Renal cortex interstitium (tissue), 15 donors: ENCODE measurements at places on chromosomes 5 and 9.

GRCh38 chr5:36721664-36722235, 115.3 kb downstream of the SLC1A3 start:
- no peak for DNase-seq

DNA sequence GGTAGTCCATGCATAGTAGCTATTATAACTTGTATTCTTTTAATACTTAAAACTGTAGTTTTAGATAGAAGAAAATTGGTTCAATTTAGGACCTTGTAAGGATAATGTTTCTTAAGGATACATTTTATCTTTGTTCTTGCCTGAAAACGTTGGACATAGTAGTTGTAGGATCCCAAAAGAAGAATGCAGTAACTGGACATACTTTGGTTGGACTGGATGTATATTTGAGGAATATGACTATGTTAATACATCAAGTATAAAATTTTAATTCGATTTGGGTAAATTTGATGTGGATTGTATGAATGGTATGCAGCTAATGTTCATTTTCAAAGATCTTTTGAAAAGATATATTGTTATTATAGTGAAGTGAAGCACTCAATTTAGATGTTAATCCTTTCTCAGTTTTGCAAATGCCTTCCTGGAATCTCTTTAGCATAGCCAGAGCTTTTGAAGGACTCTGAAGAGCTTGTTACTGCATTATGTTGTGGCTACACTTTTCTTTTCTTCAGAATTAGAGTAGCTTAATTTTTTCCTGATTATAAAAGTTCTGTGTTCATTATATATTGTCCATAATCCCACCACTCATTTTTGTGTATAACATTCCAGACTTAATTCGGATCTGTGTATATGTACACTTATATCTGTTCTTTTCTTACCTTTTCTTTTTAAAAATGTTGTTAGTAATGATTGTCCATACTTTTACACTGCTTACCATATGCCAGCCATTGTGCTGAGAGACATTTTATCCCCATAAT, 41.2 kb downstream of the LRRTM2 start:
- DNase-seq, result no peak

DNA sequence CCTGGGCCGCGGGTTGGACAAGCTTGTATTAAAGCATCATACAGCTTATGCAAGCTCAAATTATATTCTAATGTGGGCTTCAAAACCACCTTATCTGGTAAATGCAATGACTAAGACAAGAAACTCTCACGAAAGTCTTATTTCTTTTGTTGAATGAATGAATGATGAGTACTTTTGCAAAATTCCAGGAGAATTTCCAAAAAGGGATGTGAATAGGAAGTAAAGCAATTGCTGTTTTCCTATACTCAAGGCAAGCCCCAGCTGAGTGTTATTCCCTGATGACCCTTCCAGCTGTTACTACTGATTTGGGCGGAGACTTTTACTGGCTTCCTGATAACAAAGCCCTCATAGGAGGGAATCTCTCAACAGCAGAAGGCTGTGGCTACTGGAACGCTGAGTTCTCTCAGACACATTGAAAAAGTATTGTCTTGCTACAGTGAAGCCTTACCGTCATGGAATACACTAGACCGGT, 162.8 kb downstream of the SREK1 start:
- no peak for DNase-seq

DNA sequence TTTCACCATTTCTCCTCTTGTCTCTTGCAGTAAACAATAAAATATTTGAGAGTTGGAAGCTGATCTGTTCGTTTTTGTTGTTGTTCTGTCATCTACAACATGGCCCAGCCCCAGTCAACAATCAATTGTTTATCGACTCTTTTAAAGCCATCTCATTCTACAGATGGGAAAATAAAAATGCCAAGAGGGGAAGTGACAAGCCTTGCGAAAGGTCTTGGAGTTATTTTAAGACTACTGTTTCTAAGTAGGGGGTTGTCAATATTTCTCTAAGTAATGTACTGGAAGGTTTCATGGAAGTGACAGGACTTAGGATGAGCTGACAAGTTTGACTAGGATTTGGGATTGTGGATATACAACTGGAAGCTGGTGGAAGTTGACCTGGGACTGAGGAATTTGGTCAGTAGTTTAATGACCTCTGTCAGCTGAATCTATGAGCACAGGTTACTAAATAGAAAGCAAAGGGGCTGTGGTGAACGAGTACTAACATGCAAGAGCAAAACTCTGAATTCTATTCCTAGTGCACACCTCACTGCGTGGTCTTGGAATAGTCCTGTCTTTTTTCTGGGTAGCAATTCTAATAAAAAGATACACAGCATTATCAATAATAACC, 57.5 kb upstream of the ADRB2 start:
- DNase-seq, result no peak

- no peak for DNase-seq
Observed at GRCh38 chr9:34459356-34459755, 751 bp downstream of the DNAI1 start.

DNA sequence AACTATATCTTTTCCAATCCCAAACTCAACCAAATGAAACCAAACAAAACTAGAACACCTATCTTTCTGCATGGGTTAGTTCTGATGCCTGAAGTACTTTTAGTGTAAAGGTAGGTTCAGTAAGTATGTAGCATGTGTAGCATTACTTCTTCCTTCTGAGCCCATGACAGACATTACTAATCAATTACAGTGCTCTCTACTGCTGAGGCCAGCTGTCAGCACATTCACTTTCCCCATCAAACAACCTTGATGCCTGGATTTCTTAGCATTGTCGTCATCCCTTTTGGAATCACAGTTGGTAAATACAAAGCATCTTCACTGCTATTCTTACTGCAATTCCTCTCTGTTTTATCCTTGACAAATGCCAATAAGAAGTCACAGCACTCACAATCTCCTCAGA, 103.2 kb downstream of the PTTG1 start:
- DNase-seq, result no peak

GRCh38 chr5:143674469-143674786, 137.5 kb upstream of the HMHB1 start:
- no peak for DNase-seq

DNA sequence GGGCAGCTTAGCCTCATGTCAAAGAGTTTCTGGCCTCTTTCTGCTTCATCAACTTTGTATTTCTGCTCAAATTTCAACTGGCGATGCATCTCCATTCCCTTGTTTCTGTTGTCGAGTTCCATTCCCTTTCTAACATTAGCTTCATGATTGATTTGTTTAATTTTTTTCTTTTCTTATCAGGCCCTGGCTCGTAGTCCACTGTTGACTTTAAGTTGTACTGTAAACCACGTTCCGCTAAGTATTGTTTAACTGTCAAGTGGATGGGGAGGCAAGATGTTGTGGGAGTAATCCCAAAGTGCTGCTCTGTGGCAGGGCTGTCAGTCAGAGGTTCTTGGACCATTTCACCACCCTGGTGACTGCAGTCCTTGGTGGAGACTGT, 309.1 kb downstream of the PSAT1 start:
- DNase-seq, result no peak

GRCh38 chr5:148750614-148751013, 75.8 kb upstream of the ADRB2 start:
- DNase-seq, result no peak

DNA sequence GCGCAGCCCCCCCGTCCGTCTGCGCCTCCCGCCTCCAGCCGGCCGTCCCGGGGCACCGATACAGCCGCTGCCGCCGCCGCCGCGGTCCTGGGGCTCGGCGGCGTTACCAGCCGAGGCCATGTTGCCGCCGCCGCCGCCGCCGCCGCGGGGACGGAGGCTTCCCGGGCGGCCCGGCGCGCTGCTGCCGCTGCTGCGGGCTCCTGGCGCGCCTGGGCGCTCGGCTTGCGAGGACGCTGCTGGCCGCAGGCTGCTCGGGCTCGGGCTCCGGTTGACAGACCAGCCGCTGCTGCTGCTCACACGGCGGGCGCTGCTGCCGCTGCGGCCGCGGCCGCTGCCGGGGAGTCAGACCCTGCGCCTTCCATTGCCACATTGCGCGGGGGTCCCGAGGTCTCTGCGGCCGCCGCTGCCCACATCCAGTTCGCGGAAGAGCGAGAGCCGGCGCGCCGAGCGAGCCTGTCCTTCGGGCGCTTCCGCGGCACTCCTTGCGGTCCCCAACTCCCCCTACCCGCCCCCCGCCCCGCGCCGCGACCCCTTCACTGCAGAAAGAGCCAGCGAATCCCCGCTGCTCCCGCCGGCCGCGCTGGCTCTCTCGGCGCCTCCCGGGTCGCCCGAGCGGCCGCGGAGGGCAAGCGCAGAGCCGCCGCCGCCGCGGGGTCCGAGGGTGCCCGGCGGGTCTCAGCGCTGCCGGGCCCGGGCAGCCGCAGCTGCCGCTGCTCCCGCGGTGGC, 8.4 kb downstream of the PTCH1 start:
- DNase-seq, result no peak

DNA sequence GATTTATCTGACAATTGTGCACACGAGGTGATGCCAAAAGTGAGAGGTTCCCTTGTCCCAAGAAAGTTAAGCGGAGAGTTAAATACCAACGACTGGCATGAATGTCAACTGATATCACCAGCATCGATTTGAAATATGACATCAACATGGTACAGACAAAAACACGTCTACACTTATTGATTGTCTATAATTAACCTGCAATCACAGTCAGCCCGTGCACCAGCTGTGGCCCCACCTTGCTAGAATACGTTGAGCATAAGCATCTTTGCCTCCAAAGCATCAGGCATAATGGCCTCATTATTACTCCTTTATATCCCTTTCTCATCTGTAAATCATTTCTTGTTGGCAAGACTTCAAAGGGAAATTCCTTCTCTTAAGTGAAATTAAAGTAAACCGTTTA, 625.4 kb downstream of the IRX1 start:
- no peak for DNase-seq

DNA sequence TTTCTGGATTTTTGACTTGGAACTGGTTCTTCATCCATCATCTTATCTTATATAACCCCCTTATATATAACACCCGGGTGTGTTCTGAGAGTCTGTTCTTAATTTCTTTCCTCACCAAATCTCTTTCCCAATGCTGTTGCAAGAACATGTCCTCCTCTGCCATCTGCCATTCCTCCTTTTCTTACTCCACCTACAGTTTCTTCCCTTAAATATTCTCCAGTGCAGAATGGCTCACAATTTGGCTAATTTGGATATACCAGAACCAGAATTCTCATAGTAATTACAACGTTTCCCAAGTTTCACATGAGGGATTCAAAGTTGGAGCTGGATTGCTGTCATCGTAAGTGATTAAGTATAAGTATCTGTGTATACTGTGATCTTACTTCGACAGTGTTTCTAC, 28.0 kb downstream of the SKP2 start:
- no peak for DNase-seq

- no peak for DNase-seq
Observed at GRCh38 chr5:158677470-158677838, 422.3 kb downstream of the EBF1 start.

DNA sequence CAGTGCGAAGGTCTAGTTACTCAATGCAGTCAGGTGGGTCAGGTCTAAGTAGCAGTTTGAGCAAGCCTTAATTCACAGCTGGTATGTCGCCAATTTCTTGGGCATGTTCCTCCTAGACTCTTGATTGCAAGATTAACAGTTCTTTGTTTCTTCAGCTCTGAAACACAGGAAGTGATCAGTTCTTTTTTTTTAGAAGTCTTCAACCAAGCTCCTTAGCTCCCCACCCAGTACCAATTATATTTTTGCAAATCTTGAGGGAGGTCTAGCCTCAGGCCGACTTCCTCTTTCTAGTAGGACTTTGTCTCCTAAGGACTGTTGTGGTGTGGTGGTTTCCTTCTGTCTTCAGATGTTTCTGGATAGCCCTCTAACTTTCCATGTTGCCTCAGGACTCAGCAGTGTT, 2054.2 kb downstream of the MAT2B start:
- no peak for DNase-seq

- no peak for DNase-seq
Observed at GRCh38 chr9:127886401-127886972, 9.0 kb upstream of the AK1 start.

DNA sequence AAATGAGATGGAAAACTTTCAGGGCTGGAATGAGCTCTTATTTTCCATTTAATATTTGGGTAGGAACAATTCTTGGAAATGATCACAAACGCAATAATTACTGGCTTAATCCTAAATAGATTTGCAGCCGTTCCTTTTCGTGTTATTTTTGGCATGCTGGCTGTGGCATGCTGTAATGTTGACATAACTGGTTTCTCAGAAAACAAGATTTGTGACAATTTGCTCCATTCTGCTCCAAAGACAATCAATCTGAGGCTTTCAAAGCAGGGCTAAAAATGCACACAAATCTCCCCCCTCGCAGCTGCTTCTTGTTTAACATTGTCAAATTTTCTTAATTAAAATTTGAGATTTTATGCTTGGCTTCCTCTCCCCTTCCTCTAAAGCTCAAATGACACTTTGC, 151.2 kb downstream of the TTC39B start:
- peak; percentile 69 for DNase-seq

DNA sequence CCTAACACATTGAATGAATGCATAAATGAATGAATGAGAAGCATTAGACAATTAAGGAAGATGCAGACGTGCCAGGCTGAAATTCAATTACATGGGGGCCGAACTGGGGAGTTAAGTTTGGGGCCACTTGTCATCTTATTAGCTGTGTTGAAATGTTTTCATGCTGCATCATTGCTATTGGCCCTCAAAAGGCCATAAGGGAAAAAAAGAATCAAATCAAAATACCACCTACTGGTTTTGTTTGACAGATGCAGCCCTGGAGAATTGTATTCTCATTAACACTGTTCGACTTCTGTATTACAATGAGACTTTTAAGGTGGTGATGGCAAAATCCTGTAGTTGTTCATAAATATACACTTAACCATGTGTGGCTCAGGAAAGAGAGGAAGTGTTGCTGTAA, 38.4 kb downstream of the UBE2QL1 start:
- no peak for DNase-seq

DNA sequence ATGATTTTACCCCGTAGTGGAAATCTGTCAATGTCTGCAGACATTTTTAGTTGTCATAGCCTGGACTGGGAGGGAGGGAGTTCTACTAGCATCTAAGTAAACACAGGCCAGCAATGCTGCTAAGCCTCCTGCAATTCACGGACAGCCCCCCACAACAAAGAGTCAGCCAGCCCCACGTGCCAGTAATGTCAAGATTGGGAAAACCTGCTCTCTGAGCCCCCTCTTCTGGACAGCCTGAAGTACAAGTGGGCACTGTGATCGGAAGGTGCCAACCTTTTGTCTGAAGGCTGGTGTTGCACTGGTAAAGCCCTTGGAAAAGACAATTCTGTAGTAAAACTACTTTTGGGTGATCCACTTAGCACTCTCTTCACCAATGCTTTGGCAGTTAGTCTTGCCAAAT, 154.5 kb downstream of the TARS1 start:
- DNase-seq, result no peak

DNA sequence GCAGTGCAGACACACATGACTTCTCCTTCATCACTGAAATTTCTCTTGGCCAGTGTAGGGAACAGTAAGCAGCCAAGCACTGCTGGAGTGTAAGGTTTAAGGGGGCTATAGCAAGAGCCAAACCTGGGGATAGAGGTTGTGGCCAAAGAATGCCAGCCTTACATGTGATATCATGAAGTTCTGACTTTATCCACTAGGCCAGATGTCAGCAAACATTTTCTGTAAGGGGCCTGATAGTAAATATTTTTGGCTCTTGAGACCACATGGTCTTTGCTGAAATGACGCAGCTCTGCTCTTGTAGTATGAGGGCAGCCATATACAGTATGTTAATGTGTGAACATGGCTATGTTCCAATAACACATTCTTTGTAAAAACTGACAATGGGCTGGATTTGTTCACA, 29.7 kb upstream of the FYB1 start:
- DNase-seq, result no peak

GRCh38 chr5:83118471-83118870, 41.1 kb downstream of the XRCC4 start:
- no peak for DNase-seq
